ENCODE measurements at places on chromosomes 12 and 14.

- DNase-seq = no peak
Measured at GRCh38 chr12:26097046-26097878, 27.6 kb downstream of the BHLHE41 start.

- DNase-seq = no peak
Measured at GRCh38 chr12:46361667-46362034, 10.9 kb downstream of the SLC38A2 start.

GRCh38 chr12:57918147-57918546, 23.2 kb upstream of the ATP23 start:
- no peak for DNase-seq

DNA sequence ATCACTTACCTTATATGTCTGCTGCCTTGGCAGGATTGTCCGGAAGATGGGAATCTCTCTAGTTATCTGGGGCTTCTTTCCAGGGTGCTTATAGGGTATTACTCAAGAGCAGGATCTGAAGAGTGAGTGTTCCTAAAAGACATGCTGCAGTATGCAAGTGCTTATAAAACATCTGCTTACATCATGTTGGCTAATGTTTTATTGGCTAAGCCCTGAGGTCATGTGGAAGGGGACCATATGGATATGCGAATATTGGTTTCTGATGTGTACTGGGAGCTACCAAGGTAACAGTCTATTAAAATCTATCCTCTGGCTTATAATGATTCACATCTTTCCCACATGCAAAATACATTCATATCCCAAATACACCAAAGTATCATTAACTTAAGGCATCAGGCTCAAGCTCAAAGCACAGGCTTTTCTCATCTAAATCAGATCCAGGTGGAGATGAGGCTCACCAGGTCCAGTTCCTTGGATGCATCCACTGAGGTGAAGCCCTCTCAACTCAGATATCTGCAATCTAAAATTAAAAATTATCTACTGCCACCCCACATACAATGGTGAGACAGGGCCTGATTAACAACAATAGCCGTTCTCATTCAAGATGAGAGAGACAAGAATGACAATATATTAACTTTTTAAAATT, 29.8 kb downstream of the LRRIQ1 start:
- no peak for DNase-seq

- no peak for DNase-seq
Measured at GRCh38 chr12:57927086-57927485, 14.3 kb upstream of the ATP23 start.

DNA sequence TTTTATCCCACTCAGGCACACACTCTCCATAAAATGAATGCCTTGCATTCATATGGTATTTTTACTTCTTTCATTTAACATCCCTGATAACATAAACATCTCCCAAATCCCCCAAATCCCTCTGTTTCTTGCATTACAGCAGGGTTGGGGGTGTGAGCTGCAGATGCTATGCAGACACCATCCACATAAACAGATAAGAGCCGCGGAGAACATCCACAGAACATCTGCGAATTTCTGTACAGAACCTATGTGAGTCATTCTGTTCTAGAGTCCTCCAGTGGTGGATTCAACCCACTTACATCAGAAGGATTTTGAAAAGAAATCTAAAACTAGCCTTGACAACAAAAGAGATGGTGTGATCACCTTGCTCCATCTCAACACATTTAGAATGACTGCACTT, 20.3 kb downstream of the FBLN5 start:
- no peak for DNase-seq

- DNase-seq = no peak
Measured at GRCh38 chr14:37246427-37246829, 48.7 kb downstream of the MIPOL1 start.

DNA sequence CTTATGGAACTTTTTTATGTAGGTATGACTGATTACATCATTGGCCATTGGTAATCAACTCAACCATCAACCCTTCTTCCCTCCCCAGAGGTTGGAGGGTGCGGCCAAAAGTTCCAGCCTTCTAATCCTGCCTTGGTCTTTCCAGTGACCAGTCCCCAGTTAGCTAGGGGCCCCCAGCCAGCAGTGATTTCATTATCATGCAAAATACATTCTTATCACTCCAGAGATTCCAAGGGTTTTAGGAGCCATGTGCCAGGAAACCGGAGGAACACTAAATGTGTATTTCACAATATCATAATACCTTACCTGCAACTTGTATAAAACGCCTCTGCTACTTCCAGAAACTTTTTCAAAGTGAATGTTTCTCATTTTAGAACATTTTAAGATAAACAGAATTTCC, 181.5 kb upstream of the PELI2 start:
- DNase-seq = no peak

GRCh38 chr14:54735424-54735823, 167.2 kb downstream of the GCH1 start:
- DNase-seq = no peak

GRCh38 chr12:26032290-26032689, 73.8 kb downstream of the RASSF8 start:
- DNase-seq = no peak

DNA sequence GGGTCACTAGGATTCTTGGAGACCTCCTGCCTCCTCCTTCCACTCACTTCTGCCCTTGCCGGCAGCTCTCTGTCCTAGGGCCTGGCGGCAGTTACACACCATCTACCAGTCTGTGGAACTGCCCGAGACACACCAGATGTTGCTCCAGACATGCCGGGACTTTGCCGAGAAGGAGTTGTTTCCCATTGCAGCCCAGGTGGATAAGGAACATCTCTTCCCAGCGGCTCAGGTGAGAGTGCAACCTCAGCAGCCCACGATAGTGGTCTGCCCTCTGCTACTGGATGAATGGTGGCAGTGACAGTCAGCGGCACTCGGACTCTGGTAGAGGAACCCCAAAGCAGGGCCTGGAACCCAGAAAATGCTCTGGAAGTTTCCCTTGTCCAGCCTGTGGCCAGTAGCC, 1.3 kb downstream of the ACADS start:
- no peak for DNase-seq

DNA sequence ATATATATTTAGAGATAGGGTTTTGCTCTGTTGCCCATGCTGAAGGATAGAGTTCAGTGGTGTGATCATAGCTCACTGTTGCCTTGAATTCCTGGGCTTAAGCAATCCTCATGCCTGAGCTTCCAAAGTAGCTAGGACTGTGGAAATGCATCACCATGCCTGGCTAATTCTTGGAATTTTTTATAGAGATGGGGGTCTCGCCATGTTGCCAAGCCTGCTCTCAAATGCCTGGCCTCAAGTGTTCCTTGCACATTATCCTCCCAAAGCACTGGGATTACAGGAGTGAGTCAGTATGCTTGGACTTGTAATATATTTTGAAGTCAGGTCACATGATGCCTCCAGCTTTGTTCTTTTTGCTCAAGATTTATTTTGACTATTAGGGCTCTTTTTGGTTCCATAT, 178.0 kb downstream of the RPAP3 start:
- no peak for DNase-seq

DNA sequence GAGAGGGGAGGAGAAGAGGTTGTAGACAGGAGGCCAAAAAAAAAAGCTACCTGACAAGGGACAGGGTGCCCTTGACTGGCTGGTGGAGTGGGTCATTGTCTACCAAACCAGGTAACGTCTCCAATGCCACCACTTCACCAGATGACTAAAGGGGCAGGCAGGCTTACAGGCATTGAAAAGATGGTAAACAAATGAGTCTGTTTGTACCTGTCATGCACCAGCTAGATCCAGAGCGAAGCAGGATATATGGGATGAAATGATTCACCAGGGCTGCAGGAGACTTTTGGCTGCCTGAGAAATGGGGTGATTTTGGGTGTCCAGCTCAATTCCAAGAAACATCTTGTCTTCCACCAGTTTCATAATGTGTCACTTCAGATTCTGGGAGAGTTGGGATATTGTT, 4.0 kb downstream of the C12orf54 start:
- no peak for DNase-seq

- no peak for DNase-seq
Measured at GRCh38 chr14:92309968-92310530, 12.9 kb upstream of the SLC24A4 start.
